Sigmoid colon (tissue), 7 donors: ENCODE measurements at places on chromosomes 4 and X. TPM values are rescaled to one million over a fixed set of nuclear protein-coding genes. Genes with fewer than 3 reads are reported as not detected.

MAGEA2B gene
- total RNA-seq: not detected

TEX11 gene
- not detected for total RNA-seq

CSAG2 gene
- total RNA-seq: not detected

LIMCH1 gene
- 6.7 TPM for total RNA-seq

PARM1 gene
- total RNA-seq: 41.7 TPM

MAPK10 gene
- 28.5 TPM for total RNA-seq

CSAG1 gene
- not detected for total RNA-seq
